ENCODE measurements at places on chromosomes 3 and 15.

GRCh38 chr15:55247311-55247710 is 42.3 kb downstream of the RAB27A start:
- DNase-seq, result no peak

DNA sequence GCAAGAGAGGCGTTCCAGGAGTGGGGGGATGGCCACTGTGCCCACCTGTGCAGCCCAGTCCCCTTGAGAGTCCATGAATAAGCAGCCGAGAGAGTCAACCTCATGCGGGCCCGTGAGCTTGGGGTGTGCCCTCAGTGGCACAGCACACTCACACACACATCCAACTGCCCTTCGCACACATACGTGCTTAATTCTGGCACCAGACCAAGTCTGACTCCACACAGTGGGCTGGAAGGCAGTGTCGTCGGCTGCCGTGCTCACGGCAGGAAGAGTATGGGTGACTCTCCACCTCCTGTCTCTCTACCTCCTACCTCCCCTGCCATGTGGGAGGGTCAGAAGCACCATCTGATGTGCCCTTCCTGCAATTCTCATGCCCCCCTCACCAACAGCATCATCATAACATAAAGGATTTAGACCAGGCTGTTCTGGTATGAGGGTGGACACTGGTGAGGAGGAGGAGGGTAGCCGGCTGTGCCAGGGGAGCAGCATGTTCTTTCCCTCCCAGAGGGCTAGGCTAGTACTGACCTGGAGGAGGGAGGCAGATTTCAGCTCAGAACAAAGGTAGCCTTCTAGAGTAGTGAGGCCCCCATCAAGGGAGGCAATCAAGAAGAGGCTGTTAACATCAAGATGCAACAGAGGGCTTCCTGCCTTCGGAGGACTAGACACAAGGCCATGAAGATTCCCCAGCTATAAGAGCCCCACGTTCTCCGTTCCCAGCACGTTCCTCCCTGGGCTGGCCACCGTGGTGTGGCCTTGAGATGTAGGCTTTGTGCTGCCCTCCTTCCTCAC is 5.3 kb upstream of the STRA6 start:
- no peak for DNase-seq

DNA sequence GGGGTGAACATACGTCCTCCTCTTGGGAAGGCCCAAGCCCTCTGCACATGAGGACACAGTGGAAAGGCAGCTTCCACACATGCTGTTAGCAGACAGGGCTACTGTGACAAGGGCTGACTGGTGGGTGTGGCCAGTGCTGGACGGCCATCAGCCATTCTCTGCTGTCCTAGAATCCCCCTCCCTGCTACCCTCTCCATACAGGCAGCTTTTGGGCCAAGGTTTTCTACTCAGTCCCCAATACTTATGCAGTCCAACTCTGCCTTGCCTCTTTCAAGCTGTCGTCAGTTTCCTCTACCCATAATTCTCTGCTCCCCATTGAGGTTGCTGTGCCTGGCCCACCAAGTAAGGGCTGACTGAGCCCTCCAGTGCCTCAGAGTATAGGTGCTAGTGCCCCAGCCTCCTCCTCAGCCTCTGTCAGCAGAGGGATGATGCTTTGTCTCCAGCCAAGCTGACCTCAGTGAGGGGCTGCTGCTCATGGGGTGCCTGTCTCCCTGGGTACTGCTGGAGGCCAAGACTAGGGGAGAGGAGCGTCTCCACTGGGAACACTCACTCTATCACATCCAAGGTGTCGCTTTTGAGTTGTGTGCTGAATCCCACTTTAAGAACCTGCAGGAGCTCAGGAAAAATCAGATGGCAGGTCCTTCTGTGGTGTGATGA is 2.8 kb downstream of the LOXL1 start:
- DNase-seq, result no peak

DNA sequence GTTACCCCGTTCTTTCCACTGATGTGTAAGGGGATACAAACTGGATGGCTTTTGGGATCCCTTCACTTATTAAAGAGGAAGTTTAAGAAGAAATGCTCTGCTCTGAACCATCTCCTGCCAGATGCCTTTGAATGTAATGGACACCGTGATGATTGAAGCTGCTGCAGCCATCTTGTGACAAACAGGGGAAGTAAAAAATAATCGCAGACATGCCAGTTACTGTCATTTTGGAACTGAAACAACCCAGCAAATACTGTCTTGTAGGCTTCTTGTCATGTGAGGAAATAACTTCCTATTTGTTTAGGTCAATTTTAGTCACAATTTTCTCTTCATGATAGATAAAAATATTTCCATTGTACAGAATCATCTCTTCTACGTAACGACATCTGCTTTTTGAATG is 224.0 kb downstream of the CHL1 start:
- no peak for DNase-seq
